ENCODE measurements at places on chromosomes 7 and 10. TPM values are rescaled to one million over a fixed set of nuclear protein-coding genes. Genes with fewer than 3 reads are reported as not detected.

DNA sequence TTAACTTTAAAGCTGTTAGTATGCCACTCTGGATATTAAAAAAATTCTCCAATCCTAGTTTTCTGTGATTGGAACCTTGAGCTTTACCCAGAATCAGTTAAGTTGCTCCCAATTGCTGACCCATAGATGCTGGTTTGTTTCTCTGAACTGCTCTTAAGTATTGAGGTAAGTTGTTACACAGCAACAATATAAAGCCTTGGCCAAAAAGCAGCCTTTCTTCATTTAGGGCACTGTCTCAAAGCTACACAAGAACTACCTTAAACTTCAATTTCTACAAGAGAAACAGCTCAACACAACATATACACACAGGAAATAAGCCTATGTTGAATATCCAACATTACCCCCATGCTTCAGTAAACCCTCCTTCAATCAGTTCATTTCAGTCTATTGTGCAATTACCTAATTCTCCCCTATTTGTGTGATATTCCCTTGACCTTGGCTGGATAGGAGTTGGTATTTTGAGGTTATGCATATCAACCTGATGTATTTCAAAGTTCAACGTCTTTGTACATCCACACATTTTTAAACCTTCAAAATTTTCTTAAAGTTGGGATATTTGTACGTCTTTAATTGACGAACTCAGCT is 11.5 kb downstream of the HNRNPA2B1 start:
- DNase-seq: no peak

DNA sequence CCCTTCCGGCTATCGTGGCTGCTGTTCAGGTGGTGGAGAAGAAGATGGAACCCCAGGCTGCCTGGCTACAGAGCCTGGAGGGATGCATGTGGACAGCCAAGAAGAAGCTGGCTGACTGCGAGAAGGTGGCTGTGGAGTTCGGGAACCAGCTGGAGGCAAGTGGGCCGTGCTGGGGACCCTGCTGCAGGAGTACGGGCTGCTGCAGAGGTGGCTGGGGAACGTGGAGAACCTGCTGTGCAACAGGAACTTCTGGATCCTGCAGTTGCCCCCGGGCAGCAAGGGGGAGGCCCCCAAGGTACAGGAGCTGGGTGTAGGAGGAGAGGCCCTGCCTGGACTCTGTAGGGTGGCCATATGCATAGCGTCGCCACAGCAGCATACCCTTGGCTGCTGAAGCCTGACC is 25.6 kb downstream of the ZNF783 start:
- no peak for DNase-seq

GRCh38 chr10:43299579-43299978 is 32.7 kb upstream of the RASGEF1A start:
- no peak for DNase-seq

GRCh38 chr10:74255888-74256357 is 104.9 kb downstream of the ADK start:
- no peak for DNase-seq

- no peak for DNase-seq
Measured at GRCh38 chr7:43834463-43835251, 34.7 kb downstream of the MRPS24 start.

- DNase-seq: no peak
Measured at GRCh38 chr7:127745445-127745844, 93.5 kb downstream of the SND1 start.

DNA sequence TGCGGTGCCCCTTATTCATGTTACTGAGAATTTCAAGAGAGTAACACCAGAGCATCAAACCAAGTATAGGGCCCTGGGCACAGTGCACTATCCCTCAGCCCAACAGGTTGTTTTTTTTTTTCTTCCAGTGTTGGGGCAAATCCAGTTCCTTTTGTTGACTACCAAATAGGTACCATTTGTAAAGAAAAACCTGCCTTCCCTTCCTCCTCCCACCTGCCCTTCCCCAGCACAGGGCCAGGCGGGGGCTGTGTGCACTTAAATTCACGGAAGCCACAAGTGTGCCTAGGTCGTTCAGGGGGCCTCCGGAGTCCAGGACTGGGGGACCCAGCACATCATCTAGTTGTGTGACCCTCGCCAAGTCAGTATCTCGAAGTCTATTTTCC is 595 bp upstream of the SFXN4 start:
- no peak for DNase-seq

DNA sequence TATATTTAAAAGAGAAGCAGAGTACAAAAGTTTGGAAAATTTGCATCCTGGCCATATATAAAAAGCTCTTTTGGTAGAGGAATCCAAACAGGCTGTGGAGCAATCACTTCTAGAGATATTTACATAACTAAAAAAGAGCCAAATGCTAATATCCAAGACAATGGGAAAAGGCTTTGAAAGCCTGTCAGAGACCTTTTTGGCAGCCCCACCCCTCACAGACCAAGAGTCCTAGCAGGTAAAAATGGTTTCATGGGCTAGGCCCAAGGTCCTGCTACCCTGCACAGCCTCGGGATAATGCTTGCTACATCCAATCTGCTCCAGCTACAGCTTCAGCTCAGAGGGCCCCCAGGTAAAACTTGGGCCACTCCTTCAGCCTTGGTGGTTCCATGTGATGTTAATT is 430.2 kb upstream of the KCND2 start:
- DNase-seq: no peak

DNA sequence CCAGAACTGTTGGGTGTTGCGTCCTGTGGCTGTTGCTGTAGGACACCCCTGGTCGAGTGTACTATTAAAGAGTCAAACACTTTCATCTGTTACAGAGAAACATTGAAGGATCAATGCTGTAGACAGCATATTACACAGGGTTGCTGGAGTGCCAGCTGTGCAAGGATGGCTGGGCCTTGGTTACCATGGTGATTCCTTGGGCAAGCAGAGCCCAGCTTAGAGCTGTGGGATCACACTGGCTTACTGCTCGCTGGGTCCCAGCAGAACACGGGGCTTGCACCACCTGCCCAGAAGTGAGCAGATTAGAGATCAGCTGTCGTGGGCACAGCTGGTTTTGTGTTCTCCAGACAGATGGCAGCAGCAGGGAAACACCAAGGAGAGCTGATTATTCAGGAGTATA is 76.0 kb downstream of the GPR141 start:
- DNase-seq: no peak

The STN1 gene
- 21.3 TPM for total RNA-seq

- no peak for DNase-seq
Measured at GRCh38 chr7:108046952-108047506, 44.1 kb upstream of the LAMB1 start.

- DNase-seq: no peak
Measured at GRCh38 chr7:7970531-7971307, 2.1 kb downstream of the GLCCI1 start.

The ZNF438 gene
- 8.9 TPM for total RNA-seq

- DNase-seq: no peak
Measured at GRCh38 chr7:84107259-84107658, 87.3 kb downstream of the SEMA3A start.

DNA sequence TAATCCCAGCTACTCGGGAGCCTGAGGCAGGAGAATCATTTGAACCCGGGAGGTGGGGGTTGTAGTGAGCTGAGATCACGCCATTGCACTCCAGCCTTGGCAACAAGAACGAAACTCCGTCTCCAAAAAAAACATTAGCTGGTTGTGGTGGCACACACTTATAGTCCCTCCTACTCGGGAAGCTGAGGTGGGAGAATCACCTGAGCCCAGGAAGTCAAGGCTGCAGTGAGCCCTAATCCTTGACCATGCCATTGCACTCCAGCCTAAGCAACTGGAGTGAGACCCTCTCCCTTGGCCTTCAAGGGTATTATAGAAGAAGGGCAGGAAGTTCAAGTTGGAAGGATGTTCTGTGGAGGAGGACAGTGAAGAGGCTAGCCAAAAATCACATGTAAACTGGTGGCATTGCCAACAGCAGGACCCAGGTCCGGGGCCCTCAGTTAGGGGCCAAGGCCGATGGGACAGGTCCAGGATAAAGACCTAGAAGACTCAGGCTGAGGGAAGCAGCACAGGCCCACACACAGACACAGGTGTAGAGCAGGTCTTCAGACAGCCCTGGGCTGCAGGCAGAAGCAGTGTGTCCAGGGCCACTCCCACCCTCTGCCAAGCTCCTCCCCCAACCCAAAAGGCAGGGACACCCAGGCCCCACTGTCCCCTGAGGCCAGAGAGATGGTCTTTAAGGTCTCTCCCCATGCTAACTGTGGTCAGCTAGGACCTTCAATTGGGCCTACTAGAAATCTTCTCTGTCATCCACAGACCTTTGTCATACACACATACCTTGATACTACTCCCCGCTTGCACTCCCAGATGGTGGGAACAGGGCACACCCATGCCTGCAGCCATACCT is 8.4 kb upstream of the SAMD8 start:
- DNase-seq: no peak

- no peak for DNase-seq
Measured at GRCh38 chr7:80608336-80608735, 30.1 kb upstream of the CD36 start.

DNA sequence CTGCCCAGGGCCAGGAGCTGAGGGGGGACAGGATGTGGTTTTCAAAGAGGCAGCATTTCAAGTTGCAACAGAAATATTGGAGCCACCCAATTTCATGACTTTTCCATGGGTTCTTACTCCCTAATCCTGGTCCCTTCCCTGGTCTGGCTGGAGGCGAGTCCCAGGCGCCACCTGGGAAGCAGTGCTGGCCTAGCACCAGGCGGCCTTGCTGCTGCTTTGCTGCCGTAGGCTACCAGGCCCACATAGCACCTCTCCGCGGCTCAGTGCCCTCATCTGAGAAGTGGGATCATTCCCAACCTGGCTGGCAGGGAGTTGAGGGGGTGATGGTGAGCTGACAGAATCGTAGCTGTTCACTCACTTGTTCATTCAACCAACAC is 33.7 kb downstream of the ZMIZ1 start:
- DNase-seq: no peak

DNA sequence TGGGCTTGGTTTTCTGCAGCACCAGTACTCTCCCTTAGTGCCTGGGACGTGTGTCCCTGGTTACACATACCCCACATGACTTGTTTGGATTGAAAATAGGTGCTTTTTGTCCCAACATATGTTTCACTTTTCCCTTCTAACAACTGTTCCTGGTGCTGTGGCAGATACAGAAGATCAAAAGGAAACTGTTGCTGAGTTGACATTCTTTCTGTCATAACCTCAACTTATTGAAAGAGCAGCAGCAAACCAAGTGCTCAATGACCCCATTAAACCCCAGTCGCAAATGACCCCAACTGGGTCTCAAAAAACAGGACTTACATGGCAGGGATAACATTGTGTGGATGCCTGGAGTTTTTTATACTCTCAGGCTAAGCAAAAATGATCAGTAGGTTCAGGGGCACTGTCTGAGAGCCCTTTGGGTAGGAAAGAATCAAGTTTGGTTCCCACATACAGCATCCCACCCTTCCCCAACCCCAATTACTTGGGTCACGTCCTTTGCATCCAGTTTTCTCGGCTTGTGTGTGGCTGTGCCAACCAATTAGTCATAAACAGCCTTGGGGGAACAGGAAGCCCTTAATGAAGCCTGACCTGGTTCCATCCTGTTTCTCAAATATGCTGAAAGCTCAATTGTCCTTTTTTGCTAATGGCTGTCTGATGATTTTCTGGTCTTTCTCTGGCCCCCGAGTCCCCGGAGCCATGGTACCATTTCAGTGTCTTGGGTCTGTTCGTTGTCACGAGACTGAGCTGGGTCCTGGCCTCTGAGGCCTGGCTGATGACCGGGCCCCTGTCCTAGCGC is 4.9 kb downstream of the HKDC1 start:
- DNase-seq: no peak

The WEE2 gene
- total RNA-seq: not detected

DNA sequence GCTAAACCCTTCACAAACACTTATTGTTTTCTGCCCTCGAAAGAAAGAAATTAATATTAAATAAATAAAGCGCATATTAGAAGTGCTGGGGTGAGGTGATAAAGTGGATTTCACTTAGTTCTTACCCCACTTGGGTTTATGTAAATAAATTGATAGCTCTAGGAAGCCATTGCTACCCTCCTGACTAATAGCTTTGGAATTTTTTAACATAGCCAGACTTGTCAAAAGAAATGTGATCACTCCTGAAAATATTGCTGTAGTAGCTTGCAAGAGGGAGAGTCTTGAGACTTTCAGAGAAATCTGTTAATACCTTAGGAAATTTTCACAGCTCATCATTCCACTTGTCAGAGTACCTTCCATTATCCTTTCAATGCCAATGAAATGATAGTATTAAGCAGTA is 7.6 kb downstream of the ARL5B start:
- DNase-seq: no peak

DNA sequence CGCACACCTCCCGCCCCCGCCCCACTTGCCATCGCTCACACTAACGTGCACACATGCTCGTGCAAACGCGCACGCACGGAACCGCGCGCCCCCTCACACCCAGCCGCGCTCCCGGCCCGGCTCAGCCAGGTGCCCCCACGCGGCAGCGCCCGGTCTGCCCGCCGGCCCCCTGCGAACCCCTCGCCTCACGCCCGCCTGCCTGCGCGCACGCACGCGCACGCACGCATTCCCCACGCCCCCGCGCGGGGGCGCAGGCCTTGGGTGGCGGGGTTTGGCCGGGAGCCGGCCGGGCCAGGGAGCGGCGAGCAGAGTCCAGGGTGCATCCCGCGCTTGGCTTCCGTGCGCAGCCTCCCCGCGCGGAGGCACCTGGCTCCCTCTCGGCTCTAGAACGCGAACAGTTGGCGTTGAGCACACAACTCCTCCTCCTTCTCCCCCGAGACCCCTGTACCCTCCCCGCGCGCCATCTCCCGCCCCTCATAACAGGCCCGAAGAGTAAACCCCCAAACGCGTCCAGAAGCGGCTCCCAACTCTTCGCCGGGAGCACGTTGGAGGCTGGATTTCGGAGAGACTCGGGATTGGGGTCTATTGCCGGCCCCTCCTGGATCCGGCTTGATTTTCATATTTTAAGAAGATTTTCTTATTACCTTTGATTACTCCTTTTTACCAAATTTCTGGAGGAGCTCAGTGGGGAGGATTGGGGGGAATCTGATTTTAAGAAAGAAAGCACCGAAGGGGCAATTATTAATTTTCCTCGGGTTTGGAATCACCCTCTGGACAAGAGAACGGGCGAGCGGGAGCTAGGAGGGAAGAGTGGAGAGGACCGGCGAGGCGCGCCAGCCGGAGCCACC is 527 bp upstream of the SORCS3 start:
- DNase-seq: no peak

DNA sequence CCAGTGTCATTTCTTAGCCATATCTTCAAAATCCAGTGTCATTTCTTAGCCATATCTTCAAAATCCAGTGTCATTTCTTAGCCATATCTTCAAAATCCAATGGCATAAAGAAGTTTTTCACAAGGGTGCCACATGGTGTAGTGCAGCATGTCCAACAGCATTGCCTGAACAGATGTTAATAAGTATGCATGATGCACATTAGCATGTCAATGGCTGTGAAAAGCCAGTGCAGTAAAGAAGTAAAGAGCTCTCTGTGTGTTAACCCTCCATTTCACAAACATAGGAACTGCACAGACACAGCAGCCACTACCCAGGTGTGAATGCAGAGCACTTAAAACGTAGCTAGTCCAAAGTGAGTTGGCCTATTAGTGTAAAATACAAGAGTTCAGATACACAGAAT is 89.8 kb downstream of the GNAI1 start:
- DNase-seq: no peak

The NUDT13 gene
- total RNA-seq: 2.4 TPM

The BAIAP2L1 gene
- 6.3 TPM for total RNA-seq

Measured in omental fat pad (tissue), 4 donors.